Heart right ventricle (tissue), 16 donors: ENCODE measurements at places on chromosomes 4 and X. TPM values are rescaled to one million over a fixed set of nuclear protein-coding genes. Genes with fewer than 3 reads are reported as not detected.

GRCh38 chrX:112746812-112747595, 67.3 kb upstream of the LHFPL1 start:
- H3K36me3 ChIP-seq: no peaks in the 10 kb centered on the region
- no peak for DNase-seq
- H3K4me1 ChIP-seq: no peaks in the 10 kb centered on the region
- H3K4me3 ChIP-seq: no peak overlapping the region
- H3K27me3 ChIP-seq: no peaks in the 10 kb centered on the region
- H3K27ac ChIP-seq: no peak overlapping the region

DNA sequence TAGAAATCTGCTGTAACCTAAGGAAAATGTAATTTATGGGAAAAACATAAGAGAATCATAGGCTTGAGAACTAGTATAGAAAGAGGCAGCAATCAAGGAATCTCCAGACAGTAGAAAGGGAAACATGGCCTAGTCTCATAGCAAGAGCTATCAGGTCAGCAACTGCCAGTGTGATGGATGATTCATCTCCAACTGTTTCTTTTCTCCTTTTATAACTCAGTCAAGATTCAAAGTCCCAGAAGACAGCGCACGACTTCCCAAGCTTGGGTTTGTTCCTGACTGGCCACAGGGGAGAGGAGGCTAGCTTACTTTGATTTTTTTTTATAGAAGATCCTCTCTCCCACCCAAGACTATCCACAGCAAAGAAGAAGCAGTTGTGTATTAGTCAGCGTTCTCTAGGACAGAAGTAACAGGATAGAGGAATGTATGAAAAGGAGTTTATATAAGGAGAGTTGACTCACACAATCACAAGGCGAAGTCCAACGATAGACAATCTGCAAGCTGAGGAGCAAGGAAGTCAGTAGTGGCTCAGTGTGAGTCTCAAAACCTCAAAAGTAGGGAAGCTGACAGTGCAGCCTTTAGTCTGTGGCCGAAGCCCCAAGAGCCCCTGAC, 181.5 kb downstream of the GC start:
- no peaks in the 10 kb centered on the region for H3K4me1 ChIP-seq
- H3K4me3 ChIP-seq: no peak overlapping the region
- H3K27me3 ChIP-seq: no peaks in the 10 kb centered on the region
- DNase-seq: no peak
- H3K27ac ChIP-seq: no peak overlapping the region

GRCh38 chr4:54192811-54193210, 36.3 kb upstream of the PDGFRA start:
- no peaks in the 10 kb centered on the region for H3K27me3 ChIP-seq
- no peak overlapping the region for H3K4me3 ChIP-seq
- H3K27ac ChIP-seq: no peak overlapping the region
- DNase-seq: no peak
- no peaks in the 10 kb centered on the region for H3K4me1 ChIP-seq

The SERPINA7 gene
- total RNA-seq: not detected

GRCh38 chrX:34655501-34656455, 1.3 kb downstream of the TMEM47 start:
- peak; percentile 8 for DNase-seq
- H3K27me3 ChIP-seq: no peaks in the 10 kb centered on the region
- H3K36me3 ChIP-seq: no peaks in the 10 kb centered on the region
- peaks cover 4% of the 10 kb centered on the region for H3K4me1 ChIP-seq
- peak overlapping the region; percentile 70 for H3K4me3 ChIP-seq

The USP26 gene
- not detected for total RNA-seq

GRCh38 chrX:108453841-108454240, 14.2 kb downstream of the COL4A5 start:
- no peaks in the 10 kb centered on the region for H3K36me3 ChIP-seq
- DNase-seq: no peak
- no peak overlapping the region for H3K4me3 ChIP-seq
- H3K27ac ChIP-seq: no peak overlapping the region
- H3K27me3 ChIP-seq: no peaks in the 10 kb centered on the region

GRCh38 chr4:76803522-76803921, 94.4 kb downstream of the SOWAHB start:
- no peak overlapping the region for H3K27ac ChIP-seq
- H3K4me3 ChIP-seq: no peak overlapping the region
- H3K36me3 ChIP-seq: no peaks in the 10 kb centered on the region
- DNase-seq: no peak

DNA sequence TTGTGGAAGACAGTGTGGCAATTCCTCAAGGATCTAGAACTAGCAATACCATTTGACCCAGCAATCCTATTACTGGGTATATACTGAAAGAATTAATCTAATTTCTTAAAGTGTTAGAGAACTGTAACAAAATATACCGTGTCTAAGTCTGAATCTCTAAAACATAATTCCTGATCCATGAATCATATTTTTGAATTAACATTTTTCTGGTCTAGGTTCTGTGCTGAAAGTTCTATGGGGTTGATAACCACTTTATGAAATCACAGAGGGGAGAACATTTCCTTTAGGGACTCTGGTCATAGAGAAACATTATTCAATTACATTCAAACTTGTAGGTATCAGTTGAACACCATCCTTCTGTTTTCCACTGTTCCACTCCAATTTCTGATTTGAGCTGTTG, 91.9 kb upstream of the ETNPPL start:
- no peak overlapping the region for H3K4me3 ChIP-seq
- DNase-seq: no peak
- H3K4me1 ChIP-seq: no peaks in the 10 kb centered on the region
- H3K36me3 ChIP-seq: no peaks in the 10 kb centered on the region

DNA sequence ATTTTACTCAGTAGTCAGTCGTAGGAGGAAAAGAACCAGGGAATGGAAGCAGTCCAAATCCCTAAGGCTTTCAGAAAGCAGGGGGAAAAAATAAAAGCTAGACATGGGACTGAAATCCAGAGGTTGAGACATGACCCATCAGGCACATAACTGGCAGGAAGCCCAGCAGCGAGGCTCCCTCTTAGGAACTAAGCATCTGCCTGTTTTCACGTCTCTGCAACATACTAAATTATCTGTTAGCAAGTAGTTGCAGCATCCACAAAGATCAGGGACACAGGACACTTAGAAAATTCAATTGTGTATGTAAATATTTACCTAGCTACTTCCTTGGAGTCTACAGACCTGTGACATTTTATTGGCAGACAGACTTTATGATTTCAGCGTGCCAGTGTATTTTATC, 118.0 kb upstream of the EDNRA start:
- H3K4me3 ChIP-seq: no peak overlapping the region
- no peaks in the 10 kb centered on the region for H3K4me1 ChIP-seq
- H3K27me3 ChIP-seq: no peaks in the 10 kb centered on the region
- H3K27ac ChIP-seq: peak overlapping the region; percentile 90
- H3K36me3 ChIP-seq: no peaks in the 10 kb centered on the region
- DNase-seq: peak; percentile 84

GRCh38 chr4:73984736-73985527, 3.1 kb downstream of the PPBP start:
- no peak overlapping the region for H3K4me3 ChIP-seq
- H3K27me3 ChIP-seq: peaks cover 7% of the 10 kb centered on the region
- no peak for DNase-seq
- no peaks in the 10 kb centered on the region for H3K36me3 ChIP-seq
- H3K4me1 ChIP-seq: peaks cover 6% of the 10 kb centered on the region
- H3K27ac ChIP-seq: no peak overlapping the region

GRCh38 chr4:124711471-124712371, 811 bp downstream of the ANKRD50 start:
- H3K27me3 ChIP-seq: no peaks in the 10 kb centered on the region
- peak overlapping the region; percentile 97 for H3K27ac ChIP-seq
- H3K36me3 ChIP-seq: peaks cover 10% of the 10 kb centered on the region
- peaks cover 19% of the 10 kb centered on the region for H3K4me1 ChIP-seq
- DNase-seq: no peak

The ZFP92 gene
- 0.23 TPM for total RNA-seq

The PJA1 gene
- total RNA-seq: 17.5 TPM

The SMR3B gene
- total RNA-seq: not detected

- no peak for DNase-seq
- no peaks in the 10 kb centered on the region for H3K27me3 ChIP-seq
- no peak overlapping the region for H3K4me3 ChIP-seq
- H3K27ac ChIP-seq: no peak overlapping the region
- no peaks in the 10 kb centered on the region for H3K4me1 ChIP-seq
- H3K36me3 ChIP-seq: no peaks in the 10 kb centered on the region
Measured at GRCh38 chr4:122503214-122503613, 46.7 kb upstream of the IL2 start.

The BEX1 gene
- 3.6 TPM for total RNA-seq

GRCh38 chrX:47179221-47179927, 14.3 kb upstream of the UBA1 start:
- H3K36me3 ChIP-seq: peaks cover 68% of the 10 kb centered on the region
- no peak overlapping the region for H3K4me3 ChIP-seq
- H3K27ac ChIP-seq: peak overlapping the region; percentile 52
- H3K27me3 ChIP-seq: no peaks in the 10 kb centered on the region
- H3K4me1 ChIP-seq: no peaks in the 10 kb centered on the region

- H3K4me3 ChIP-seq: no peak overlapping the region
- H3K4me1 ChIP-seq: no peaks in the 10 kb centered on the region
- H3K27ac ChIP-seq: no peak overlapping the region
- no peak for DNase-seq
Measured at GRCh38 chrX:112967341-112967740, 126.7 kb upstream of the AMOT start.

The PFKFB1 gene
- 0.24 TPM for total RNA-seq

DNA sequence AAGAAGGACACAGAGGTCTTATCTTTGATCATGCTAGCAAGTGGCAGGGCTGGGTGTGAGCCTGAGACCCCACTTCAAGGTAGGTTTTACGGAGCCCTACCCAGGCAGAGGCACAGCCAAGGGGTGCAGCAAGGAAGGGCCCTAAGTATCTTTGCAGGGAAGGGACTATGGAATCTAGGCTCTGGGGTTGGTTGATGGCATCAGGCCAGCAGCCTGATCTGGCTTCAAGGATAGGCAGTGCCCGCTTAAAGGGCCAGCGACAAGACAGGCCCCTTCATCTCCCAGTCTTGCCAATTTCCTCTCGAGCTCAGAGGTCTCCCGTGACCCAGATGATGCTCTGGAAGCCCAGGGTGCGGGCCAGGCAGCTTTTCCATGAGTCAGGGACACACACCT, 5.8 kb downstream of the ABLIM2 start:
- H3K4me1 ChIP-seq: peaks cover 7% of the 10 kb centered on the region
- DNase-seq: peak; percentile 48
- no peak overlapping the region for H3K4me3 ChIP-seq
- H3K27me3 ChIP-seq: peaks cover 6% of the 10 kb centered on the region

DNA sequence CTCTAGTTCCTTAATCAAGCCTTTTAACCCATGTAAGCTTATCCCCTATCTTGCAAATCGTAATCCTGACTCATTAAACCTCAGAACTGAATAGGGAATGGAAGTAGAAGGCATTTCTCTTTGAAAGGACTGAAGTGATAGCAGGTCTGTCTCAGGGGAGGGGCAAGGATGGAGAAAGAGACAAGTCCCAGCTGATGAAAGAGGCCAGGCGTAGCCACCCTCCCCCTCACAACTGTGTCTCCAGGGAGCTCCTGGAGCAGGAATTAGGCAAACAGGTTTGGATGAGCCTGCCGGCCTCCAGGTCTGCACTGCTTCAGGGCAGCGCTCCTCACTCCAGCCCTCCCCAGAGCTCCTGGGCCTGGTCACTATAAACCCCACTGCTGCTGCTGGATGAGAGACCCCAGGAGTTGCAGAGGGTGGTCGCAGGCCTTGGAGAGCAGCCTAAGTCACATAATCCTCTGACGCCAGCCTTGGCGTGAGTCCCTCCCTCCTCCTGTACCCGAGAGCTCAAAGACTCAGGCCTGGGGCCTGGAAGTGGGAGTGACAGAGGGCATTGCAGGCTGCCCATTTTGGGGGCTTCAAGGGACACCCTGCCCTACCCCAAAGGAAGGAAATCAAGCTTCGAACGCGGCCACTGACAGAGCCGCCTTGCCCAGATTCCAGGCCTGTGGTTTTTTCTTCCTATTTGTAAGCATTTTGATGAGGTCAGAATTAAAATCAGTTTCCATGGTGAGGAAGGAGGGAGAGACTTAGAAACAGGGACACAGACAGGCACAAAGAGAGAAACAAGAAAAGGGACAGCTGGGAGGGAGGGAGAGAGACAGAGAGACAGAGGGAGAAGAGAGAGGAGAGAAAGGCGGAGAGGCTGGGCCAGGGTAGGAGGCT, 21.2 kb upstream of the MSX1 start:
- no peaks in the 10 kb centered on the region for H3K36me3 ChIP-seq
- H3K4me1 ChIP-seq: no peaks in the 10 kb centered on the region
- no peak overlapping the region for H3K27ac ChIP-seq

The FGF13 gene
- 0.49 TPM for total RNA-seq

DNA sequence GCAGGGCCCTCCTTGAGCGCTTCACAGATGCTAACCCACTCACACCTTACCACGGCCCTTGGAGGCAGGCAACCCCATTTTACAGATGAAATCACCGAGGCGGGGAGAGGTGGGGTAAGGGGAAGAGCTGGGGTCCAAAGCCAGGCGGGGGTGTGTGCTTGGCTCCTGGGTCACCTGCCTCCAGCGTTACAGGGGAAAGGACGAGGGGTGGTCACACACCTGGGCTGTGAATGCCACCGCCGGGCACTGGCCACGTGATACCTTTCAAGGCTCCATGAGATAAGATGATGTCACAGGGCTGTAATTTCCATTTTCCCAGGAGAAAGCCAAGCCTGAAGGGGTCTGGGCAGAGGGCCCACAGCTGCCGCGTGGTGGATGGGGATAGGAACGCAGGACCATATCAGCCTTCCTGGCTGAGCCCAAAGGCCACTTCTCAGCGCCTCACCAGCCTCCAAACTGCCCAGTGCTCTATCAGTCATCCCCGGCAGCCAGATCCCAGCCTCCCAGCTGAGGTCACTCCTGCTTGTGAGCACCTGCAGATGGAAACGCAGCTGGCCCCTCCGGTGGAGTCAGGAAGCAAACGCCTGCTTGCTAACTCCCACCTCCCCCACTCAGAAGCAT, 62.4 kb upstream of the CRMP1 start:
- H3K27me3 ChIP-seq: peaks cover 36% of the 10 kb centered on the region
- H3K36me3 ChIP-seq: no peaks in the 10 kb centered on the region
- H3K4me3 ChIP-seq: no peak overlapping the region
- no peak overlapping the region for H3K27ac ChIP-seq
- no peaks in the 10 kb centered on the region for H3K4me1 ChIP-seq
- peak; percentile 17 for DNase-seq
